ENCODE measurements at places on chromosomes 7 and 10.

DNA sequence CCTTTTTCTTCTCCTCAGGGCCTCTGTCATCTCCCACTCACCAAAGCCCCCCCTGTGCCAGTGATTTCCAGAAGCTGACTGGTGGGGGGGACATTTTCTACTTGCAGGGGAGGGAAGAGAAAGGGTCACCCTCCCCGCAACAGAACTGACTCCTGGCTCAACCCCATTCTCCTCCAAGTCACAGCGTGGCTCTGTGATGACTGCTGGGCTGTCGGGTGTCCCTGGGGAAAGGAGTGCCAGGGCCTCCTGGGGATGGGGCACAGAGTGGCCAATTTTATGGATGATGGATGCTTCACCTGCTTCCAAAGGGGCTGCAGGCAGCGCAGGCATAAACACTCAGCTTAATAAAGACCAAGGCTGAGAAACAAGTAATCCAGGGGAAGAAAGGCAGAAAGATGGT lies 523.0 kb downstream of the PTPRN2 start:
- DNase-seq: no peak

DNA sequence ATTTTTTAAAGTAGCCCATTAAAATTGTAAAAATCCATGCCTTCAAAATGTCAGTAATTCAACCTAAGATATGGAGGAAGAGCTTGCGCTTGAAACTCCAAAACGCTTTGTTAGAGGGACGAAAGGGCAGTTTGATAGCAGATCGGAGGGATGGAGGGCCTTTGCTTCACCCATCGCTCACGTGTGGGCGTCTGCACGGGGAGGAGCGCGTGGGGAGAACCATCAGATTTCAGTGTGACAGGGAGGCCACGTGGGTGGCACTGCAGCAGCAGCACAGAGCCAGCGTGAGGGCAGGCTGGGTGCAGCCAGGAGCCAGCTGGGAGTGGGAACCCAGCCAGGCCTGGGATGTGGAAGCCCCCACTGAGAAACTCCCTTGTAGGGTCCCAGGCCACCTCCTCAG lies 325.5 kb downstream of the PAXIP1 start:
- DNase-seq: no peak

- DNase-seq: no peak
Observed at GRCh38 chr10:72001033-72001395, 36.8 kb downstream of the CHST3 start.

- no peak for DNase-seq
Observed at GRCh38 chr10:33306126-33306525, 28.3 kb downstream of the NRP1 start.

All from CD4-positive, alpha-beta T cell treated with Interleukin-6 at 100 ng/mL for 8 hours (primary cell).